Forelimb muscle (tissue), 1 donor: ENCODE measurements at places on chromosomes 11 and 22. TPM values are rescaled to one million over a fixed set of nuclear protein-coding genes. Genes with fewer than 3 reads are reported as not detected.

DNA sequence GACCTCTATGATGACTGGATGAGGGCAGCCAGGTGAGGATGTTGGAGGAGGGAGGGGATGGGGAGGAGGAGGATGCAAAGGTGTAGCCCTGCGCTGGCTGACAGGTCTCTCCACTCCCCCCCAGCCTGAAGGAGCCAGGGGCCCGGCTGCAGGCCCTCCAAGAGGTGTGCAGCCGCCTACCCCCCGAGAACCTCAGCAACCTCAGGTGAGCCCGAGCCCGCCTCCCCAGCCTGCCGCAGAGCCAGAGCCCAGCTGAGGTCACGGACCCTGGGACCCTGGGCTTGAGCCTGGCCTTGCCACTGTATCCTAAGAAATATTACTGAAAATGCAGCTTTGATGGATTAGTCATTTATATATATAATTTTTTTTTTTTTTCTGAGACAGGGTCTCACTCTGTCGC lies 7.8 kb downstream of the SH3BP1 start:
- no peak for DNase-seq

DNA sequence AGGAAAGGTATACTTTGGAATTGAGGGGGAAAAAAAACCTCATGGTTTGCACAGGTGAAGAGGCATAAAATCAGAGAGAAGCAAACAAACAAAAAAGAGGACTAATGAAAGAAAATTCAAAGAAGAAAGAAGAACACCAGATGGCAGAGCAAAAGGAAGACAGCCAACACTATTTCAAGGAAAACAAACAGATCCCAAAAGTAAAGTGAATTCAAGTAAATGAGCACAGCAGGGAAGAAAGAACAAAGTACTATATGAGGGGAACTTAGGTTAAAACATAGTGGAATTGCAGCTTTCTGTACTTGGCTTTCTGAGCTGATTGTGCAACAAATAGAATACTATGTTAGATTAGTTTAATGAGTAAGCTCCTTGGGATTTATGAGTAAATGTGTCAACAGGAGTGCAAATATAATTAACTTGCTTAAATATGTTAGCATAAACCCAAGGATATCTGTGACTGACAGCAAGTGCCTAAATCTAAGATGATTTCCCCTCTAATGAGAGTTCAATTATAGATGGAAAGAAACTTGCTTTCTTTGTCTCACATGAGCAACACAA lies 404.6 kb upstream of the CNTN5 start:
- DNase-seq: no peak

DNA sequence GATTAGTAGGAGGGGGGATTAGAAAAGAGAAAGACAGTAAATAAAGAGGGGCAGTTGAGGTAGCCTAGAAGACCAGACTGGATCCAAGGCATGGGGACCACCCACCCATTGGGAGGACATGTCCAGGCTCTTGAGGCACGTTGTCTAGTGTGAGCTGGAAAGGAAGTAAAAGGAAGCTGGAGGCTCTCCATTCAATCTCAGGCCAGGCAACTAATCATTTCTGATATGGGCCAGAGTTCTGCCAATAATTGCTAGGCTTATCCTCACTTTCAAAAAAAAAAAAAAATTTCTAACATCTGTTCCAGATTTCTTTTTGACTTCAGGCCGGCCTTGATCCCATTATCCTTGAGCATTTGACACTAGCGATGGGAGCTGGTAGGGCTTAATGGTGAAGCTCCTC lies 476.1 kb downstream of the SOX6 start:
- DNase-seq: no peak

Gene POU2AF3
- 2.9 TPM for polyA plus RNA-seq
